ENCODE measurements at places on chromosomes 1 and 21.

DNA sequence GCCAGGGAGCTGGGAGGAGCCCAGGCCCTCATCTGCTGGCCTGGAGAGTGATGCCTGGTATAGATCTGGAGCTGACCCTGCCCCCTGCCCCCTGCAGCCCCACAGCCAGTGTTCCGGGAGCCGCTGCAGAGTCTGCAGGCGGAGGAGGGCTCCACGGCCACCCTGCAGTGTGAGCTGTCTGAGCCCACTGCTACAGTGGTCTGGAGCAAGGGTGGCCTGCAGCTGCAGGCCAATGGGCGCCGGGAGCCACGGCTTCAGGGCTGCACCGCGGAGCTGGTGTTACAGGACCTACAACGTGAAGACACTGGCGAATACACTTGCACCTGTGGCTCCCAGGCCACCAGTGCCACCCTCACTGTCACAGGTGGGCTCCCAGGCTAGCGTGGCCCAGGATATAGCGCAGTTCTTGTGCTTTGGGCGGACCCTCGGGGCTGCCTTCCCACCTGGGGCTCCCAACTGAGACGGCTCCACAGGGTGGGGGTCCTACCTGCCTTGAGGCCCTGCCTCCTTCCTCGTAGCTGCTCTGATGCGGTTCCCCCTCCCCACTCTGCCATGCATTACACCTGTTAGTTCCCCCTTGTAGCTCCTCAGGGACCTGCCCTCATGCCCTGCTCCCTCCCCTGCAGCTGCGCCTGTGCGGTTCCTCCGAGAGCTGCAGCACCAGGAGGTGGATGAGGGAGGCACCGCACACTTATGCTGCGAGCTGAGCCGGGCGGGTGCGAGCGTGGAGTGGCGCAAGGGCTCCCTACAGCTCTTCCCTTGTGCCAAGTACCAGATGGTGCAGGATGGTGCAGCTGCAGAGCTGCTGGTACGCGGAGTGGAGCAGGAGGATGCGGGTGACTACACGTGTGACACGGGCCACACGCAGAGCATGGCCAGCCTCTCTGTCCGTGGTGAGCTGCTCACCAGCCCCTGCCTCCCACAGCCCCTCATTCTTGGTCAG lies 98.7 kb downstream of the OBSCN start:
- DNase-seq: no peak

GRCh38 chr1:184426278-184426674 lies 39.4 kb downstream of the C1orf21 start:
- no peak for DNase-seq

DNA sequence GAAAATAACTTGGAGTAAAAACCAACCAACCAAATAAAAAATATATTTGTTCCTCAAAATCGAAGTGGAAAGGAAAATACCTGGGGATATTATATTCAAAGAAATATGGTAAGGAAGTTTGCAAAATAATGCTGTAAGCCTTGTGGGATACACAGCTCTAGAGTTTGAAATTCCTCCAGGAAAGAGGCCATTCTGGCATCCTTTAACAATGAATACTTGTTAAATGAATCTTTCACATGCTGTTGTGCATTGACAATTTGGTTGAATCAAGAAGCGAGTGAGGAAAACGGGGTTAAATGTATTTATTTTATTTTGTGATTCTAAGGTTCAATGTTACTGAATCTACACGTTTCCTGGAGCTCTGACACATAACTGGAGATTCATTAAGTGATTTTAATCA lies 30.5 kb upstream of the NTNG1 start:
- DNase-seq: no peak

DNA sequence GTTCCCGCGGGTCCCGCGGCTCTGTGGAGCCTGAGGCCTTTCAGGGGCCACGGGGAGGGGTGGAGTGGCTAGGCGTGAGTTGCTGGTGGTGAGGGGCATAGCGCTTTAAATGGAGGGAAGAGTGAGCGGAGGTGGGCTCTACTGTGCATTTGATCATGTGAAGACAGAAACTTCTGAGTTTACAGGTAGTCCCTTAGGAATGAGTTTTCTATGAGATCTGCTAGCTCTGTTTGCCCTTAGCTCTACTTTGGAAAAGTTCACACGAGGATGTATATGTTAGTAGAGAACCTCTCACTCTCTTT lies 593 bp downstream of the ST6GALNAC3 start:
- DNase-seq: peak; percentile 26

- no peak for DNase-seq
These were observed 491.1 kb downstream of the KIF26B start for GRCh38 chr1:245645894-245646293.

- no peak for DNase-seq
These were observed 16.7 kb upstream of the VSIG8 start for GRCh38 chr1:159879136-159879535.

DNA sequence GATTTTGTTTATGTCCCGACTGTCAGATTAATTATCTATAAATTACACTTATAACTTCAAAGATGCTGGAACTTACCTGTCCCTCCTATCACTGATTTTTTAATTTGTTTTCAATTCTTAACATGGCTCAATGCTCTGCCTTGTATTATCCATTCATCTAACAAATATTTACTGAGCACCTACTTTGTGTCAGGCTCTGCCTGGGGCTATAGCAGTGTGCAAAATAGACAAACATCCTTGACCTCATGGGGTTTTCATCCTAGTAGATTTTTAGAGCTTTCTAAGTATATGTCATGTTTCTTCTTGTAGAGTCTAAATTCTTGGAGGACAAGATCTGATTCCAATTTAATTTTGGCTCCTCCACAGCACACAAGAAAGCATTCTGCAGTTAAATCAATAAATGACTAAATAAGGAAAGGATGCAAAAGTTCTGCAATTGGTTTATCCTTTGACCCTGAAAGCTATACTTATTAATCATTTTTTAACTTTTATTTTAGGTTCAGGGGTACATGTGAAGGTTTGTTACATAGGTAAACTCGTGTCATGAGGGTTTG lies 10.8 kb upstream of the SMYD2 start:
- no peak for DNase-seq

Data from stimulated activated CD8-positive, alpha-beta memory T cell treated with anti-CD3 and anti-CD28 coated beads, Interleukin-4, amount 100 ng/mL, for 48 hours (primary cell).